ENCODE measurements at places on chromosomes 4 and X. TPM values are rescaled to one million over a fixed set of nuclear protein-coding genes. Genes with fewer than 3 reads are reported as not detected.

The FRAS1 gene
- not detected for total RNA-seq

The ADH7 gene
- not detected for total RNA-seq

DNA sequence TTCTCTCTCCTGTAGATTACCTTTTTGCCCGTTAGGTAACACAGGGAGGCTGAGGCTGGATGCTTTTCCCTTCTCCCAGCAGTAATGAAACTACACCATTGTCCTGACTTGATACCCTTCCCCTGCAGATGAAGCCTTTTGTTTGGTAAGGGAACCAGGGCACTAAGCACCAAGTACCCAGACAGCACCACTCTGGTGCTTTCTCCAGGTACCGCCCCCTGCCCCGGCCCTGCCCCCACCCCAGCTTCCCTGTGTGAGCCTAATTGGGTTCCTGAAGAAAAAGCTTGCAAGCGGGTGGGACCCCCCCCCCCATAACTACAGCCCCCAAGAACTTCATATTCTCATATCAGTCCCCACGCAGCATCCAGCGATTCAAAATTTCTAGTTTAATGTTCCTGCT lies 79.8 kb downstream of the JADE3 start:
- DNase-seq: no peak

The TCEAL6 gene
- total RNA-seq: not detected

The NOX1 gene
- total RNA-seq: not detected

DNA sequence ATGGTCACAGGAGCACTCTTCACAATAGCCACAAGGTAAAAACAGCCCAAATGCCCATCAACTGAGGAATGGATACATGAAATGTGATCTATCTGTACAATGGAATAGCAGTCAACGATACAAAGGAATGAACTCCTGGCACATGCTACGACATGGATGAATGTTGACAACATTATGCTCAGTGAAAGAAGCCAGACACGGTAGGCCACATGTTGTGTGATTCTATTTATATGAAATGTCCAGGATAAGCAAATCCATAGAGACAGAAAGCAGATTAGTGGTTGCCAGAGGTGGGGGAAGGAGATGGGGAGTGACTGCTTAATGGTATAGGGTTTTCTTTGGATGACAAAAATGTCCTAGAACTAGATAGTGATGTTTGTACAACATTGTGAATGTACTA lies 58.7 kb upstream of the GPM6B start:
- DNase-seq: no peak

- no peak for DNase-seq
Observed at GRCh38 chr4:145825255-145825654, 113.4 kb downstream of the ZNF827 start.

The CHRDL1 gene
- not detected for total RNA-seq

The RHOXF2 gene
- not detected for total RNA-seq

The SPANXA2 gene
- total RNA-seq: not detected

DNA sequence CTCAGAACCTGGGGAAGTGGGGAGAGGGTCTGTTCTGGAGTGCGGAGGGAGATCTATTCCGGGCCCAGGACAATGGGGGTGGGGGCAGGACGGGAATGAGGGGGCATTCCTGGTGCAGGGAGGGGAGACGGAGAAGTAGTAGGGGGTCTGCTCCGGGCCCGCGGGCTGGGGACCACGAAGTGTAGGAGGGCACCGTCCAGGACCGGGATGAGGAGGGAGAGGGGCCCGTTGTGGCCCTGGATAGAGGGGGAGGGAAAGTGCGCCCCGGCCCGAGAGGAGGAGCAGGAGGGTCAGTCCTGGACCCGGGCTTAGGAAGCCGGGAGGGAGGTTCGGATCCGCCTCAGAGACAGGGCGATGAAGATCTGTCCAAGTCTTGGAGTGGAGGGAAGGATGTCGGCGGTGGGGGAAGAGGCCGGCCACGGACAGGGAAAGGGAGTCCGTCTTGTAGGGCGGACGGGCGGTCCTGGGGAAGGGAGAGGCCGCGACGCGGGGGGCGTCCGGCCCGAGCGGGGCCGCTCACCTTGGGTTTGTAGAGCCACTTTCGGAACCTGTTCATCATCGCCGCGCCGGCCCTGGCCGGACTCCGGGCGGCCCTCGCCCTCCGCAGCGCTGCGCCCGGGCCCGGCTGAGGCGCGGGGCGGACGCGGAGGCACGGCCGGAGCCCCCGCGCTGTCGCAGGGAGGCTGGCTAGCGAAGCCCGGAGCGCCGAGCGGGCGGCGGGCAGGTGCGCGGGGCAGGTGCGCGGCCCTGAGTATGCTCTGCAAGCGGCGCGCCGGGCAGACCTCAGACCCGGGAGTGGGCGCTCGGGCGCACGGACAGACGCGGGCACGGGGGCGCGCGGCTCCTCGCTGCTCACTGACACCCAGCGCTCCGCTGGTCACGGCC lies at the start of gene ZFYVE28:
TSS of gene ZFYVE28 (minus strand) at position 881 of the 885 bp plus-strand sequence. CDS start at position 559, 322 bp downstream.
- no peak for DNase-seq

GRCh38 chrX:16897445-16897844 lies 27.3 kb upstream of the RBBP7 start:
- no peak for DNase-seq

DNA sequence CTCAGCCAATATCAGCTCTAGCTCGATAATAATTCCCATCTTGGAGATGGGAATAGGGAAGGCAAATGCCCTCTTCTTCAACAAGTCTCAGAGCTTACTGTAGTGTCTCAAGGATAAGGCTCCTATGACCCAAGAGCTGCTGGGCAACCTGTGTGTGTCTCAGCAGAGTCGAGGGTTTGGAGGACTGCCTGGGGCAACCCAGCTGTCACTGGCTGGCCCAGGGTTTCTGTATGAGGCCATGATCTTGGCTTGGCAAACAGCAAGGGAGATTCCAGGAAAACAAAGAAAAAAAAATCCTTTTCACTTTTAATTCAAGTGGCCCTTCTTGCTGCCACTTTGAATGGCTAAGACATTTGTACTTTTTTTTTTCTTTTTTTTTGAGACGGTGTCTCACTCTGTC lies 34.4 kb downstream of the TMSB4X start:
- no peak for DNase-seq

GRCh38 chrX:54085666-54086065 lies 41.4 kb upstream of the PHF8 start:
- DNase-seq: no peak

GRCh38 chr4:152680988-152681603 lies 1.3 kb upstream of the TMEM154 start:
- DNase-seq: no peak

The GLRA2 gene
- not detected for total RNA-seq

DNA sequence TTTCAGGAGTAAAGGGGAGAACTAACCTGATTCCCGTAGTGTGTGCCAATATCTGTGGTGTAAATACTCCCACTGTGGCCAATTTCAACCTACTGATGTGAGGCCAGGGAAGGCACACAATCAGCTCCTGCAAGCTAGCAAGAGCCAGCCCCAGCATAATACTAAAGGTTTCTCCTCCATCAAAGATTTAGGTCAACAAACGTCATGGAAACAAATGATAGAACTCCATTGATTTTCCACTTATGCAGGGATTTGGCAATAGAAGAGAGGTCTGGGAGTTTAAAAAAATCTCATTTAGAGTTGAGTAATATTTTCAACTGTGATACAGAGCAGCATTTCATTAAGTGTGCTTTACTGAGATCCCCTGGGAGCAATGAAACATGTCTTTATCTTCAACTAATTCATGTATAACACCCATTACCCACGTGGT lies 15.8 kb upstream of the VEGFD start:
- DNase-seq: no peak

DNA sequence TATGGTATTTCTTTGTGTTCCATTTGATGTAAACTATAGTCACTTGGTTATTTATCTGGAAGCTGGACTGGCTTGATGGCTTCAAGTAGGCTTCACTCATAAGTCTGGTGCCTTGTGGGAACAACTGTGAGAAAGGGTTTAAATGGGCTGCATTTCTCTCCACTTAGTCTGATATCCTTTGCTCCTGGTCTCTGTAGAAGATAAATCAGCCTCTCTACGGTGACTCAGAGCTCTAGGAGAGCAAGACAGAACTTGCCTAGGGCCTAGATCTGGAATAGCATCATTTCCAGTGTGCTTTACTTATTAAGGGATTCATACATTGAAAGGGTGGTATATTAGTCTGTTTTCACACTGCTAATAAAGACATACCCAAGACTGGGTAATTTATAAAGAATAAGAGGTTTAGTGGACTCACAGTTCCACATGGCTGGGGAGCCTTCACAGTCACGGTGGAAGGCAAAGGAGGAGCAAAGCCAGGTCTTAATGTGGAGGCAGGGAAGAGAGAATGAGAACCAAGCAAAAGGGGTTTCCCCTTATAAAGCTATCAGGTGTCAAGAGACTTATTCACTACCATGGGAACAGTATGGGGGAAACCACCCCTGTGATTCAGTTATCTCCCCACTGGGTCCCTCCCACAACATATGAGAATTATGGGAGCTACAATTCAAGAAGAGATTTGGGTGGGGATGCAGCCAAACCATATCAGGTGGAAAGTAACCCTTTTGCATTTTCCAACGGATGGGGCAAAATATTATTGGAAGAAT lies 1746.4 kb upstream of the PCDH7 start:
- no peak for DNase-seq

- no peak for DNase-seq
Observed at GRCh38 chrX:131405497-131405896, 116.4 kb upstream of the IGSF1 start.

- no peak for DNase-seq
Observed at GRCh38 chr4:70473679-70474078, 1.7 kb downstream of the MUC7 start.

- DNase-seq: no peak
Observed at GRCh38 chr4:162793571-162793970, 373.1 kb downstream of the NAF1 start.

The NEIL3 gene
- total RNA-seq: 10.3 TPM

The ANKRD17 gene
- 57.6 TPM for total RNA-seq

GRCh38 chr4:115219315-115219860 lies 106.0 kb upstream of the NDST4 start:
- no peak for DNase-seq

DNA sequence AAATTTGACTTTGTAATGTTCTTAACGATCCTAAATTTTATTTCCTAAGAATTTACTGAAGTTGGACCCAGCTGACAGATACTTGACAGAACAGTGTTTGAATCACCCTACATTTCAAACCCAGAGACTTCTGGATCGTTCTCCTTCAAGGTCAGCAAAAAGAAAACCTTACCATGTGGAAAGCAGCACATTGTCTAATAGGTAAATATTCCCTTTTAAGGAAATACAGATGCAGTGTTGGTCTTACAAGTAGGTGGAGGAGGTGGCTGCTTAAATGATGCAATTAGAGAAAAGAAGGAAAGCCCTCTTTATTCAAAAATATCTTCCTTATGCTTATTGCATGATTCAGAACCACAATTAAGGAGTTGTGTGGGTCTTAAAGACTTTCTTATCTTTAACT lies 73.5 kb downstream of the RS1 start:
- DNase-seq: no peak

- no peak for DNase-seq
Observed at GRCh38 chr4:111961809-111962208, 183.4 kb upstream of the FAM241A start.

DNA sequence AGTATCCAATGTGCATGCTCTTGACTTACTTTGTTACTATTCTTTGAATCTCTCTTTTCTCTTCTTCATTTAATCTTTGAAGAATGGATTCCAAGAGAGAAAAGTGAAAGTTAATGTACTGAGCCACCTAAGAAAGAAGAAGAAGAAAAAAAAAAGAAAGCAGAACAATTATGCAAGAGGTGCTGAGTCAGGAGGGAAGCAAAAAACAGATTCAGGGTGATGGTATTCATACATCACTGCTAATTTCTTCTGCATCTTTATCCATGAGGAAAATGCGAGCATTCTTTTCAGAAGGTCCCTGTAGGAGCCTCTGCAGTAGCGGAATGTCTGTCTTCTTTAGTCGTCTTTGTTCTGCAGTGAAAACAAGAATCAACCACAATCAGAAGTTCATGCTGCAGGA lies 43.9 kb downstream of the RASSF6 start:
- no peak for DNase-seq

The NPY1R gene
- not detected for total RNA-seq

The LCORL gene
- total RNA-seq: 7.2 TPM

GRCh38 chr4:177478496-177478895 lies 36.3 kb upstream of the AGA start:
- DNase-seq: no peak

DNA sequence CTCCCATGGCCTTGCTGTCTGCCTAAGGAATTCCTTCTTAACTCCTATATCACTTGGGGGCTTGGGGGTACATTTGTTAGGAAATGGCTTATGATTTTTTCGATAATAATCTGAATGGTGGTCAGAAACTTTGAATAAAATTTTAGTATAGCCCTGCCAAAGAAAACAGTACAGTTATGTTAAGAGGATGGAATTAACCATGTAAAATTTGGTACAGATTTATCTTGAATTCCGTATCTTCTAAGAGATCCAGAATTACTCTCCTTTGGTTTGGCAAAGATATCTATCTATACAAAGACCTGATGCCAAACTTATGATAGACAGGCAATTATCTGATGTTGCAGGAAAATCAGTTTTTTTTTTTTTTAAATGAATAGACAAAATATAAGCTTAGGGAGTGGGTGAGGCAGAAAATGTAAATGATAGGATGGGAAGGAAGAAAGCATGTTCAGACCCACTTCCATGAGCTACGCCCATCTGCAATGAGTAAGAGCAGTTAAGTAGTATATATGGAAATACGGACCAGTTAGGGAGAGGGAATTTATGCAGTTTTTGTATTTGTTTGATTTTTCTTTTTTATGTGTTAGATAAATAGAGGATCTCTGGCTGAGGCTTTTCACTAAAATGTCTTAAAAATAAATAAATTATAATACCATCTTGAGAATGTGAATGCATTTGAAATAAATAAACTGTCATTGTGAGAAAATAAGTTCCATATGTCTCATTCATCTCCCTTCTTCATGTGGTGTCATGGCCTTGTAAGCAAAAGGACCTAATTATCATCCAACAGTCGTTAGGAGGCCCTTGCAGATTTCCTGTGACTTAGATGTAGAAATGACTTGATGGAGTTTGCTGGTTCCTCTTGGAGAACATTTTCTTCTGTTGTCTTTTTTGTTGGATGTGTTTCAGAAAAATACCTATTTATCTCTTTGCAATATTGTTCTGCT lies 389.6 kb downstream of the ARHGAP24 start:
- DNase-seq: no peak

The RHOH gene
- total RNA-seq: 148 TPM

- DNase-seq: no peak
Observed at GRCh38 chr4:182799515-182800215, 117.5 kb downstream of the DCTD start.

The MAGEB2 gene
- total RNA-seq: not detected

All from CD8-positive, alpha-beta memory T cell (primary cell).